ENCODE measurements at places on chromosomes 16 and 17.

- DNase-seq: no peak
Observed at GRCh38 chr17:44204441-44204882, 4.8 kb upstream of the ATXN7L3 start.

DNA sequence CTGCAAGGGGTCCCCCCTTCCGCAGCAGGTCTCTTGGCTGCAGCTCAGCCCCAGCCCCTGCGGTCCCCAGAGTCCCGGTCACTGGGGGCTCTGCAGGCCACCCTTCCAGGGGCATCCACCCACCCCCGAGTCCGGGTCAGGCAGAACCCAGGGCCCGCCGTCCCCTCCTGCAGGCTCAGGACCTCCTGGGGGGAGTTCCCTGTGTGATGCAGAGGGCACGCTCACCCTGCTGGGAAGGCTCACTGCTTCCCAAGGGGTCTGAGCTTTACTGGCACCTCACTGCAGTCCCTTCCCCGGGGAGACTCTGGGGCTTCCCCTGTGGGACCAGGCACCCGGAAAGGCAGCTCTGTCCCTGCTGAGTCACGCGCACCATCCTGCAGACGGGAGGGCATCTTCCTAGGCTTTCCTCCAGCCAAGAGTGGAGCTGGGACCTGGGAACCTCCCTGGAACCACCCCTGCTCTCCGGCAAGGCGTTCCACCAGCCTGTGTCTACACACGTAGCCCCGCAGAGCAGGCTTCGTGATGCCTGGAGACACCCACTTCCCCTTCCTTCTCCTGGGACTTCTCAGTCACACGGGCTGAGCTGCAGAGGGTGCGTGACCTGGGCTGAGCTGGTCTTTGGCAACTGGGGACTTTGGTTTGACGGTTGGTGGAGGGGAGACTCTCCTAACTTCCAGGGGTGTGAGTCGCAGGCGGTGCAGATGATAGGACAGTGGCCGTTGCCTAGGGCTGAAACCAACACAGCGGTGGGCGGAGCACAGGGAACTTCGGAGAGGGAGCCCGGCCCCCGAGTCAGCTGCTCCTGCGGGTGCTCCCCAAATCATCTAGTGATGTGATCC, 23.4 kb downstream of the SLC25A10 start:
- no peak for DNase-seq

DNA sequence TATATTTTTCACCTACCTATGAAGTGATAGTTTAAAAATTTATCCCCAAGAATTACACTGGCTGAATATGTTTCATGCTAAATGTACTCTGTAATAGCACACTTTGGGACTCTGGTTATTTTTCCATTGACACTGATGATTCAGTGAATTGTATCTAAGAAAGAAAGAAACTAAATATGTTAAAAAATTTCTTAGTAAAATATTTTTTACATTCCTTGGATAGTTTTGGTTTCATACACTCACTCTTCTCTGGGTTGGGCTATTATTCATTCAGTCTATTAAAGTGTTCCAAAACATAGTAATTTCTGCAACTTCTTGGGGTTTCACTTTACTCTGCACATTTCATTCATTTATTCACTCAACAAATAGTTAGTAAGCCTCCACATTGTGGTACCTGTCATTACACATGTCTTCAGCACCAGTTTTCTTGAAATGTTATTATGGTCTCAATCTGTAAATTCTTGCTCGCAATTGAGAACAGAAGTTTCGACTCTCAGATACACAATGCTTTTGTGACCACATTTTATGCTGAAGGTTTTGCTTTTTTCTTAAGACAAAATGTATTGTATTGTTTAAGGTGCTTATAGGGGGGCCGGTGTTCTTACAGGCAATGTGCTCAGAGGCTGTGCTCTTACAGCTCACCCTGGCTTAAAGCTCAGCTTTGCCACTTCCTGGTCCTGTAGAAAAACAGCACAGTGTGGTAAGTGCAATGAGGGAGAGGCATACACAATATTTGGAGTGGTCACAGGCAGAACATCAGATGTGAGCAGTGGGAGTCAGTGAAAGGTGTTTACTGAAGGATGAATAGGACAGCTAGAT, 17.4 kb downstream of the CNTNAP4 start:
- DNase-seq: no peak

DNA sequence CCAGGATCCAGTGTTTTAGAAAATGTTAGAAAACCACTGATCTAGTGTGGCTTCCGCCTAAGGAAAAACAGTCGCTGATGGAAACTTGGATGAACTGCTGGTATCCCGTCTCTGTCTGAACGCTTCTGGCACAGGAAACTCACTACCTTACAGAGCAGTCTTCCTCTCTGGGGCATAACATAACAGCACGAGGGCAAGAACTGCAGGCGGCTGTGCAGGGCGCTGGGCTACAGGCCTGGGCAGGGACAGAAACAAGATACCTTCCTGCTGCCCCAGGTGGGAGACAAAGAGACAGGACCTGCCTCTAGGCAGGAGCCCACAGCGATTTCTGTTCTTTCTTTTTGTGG, 10.5 kb downstream of the MXRA7 start:
- no peak for DNase-seq

DNA sequence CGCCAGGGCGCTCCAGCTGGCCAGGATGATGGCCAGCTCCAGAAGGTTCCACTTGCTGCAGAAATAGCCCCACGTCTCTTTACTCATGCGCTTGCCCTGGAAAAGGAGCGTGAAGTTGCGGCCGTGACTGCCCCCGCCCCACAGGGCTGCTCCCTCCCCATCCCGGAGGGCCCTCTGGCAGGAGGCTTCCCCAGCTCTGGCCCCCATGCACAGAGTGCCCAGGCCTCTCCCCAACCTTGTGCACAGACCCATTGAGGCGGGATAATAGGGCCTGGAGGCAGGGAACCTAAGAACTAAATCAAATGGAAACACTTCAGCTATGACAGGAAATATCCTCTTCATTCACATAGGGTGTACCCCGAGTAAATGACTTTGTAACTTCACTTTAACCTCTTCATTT, 21.2 kb upstream of the GCSH start:
- no peak for DNase-seq

DNA sequence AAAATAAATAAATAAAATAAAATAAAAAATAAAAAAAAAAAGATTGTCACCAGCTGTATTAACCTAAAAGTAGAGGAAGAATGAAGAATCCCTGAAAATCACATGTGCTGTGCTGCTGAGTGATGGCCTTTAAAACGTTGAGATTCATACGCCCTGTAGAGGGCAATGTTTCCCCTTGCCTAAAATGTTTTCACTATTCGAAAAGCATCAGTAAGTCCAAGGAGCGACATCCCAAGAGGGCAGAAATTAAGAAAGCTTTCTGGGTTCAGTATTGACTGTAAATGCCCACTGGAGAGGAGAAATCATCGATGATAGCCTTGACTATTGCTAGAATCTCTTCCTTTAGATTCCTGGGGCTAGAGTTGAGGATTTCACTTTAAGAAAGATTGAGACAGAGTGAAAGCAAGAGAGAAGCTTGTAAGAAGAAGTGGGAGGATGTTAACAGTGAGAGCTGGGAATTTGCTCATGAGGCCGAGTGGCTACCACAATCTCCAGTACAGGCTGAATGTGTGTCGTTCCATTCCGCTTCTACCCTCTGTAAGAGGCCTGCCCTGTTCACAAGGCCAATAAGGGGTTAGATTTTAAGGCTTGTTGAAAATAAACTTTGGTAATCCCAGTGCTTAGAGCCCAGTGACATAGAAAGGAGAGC, 170.8 kb upstream of the FAM20A start:
- DNase-seq: peak; percentile 58

GRCh38 chr17:79851461-79851817, 12.2 kb upstream of the CBX4 start:
- DNase-seq: no peak

DNA sequence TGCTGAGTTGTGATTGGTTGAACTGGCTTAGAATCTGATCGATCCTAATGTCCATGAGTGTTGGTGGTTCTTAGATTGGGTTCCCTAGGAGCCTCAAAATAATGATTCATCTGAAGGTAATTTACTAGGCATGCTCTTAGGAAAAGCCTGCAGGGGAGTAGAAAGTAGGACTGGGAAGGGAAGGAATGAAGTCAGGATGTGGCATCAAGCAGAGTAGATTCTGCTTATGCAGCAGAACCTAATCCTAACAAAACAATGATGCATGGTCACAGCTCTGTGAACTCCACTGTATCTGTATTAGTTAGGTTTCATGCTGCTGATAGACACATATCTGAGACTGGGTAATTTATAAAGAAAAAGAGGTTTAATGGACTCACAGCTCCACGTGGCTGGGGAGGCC, 132.5 kb downstream of the HS3ST2 start:
- DNase-seq: no peak

GRCh38 chr17:58995247-58995940, 111.3 kb downstream of the TRIM37 start:
- DNase-seq: no peak

DNA sequence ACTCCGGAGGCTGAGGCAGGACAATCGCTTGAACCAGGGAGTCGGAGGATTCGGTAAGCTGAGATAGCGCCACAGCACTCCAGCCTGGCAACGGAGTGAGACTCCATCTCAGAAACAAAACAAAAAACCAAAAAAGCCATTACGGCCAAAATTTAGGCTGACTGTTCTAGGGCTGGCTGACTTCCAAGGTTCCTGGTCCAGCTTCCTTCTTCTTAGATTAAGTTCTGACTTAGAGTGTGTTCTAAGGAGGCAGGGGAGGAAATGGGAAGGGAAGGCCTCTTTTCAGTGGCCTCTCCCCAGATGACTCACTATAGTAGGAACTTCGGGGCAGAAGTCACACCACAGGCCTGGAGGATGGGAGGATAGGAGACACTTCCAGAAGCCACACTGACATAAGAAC, 27.7 kb upstream of the CLEC18B start:
- no peak for DNase-seq

GRCh38 chr17:21425321-21425720, 49.2 kb downstream of the KCNJ12 start:
- no peak for DNase-seq

- no peak for DNase-seq
Observed at GRCh38 chr16:30748634-30749445, 615 bp downstream of the PHKG2 start.

GRCh38 chr16:25184771-25185170, 32.0 kb upstream of the AQP8 start:
- DNase-seq: no peak

- no peak for DNase-seq
Observed at GRCh38 chr17:51707216-51707615, 446.9 kb downstream of the UTP18 start.

GRCh38 chr17:40349477-40349894, 15.1 kb downstream of the GJD3 start:
- DNase-seq: no peak

GRCh38 chr16:47033176-47033575, 59.7 kb upstream of the DNAJA2 start:
- no peak for DNase-seq

DNA sequence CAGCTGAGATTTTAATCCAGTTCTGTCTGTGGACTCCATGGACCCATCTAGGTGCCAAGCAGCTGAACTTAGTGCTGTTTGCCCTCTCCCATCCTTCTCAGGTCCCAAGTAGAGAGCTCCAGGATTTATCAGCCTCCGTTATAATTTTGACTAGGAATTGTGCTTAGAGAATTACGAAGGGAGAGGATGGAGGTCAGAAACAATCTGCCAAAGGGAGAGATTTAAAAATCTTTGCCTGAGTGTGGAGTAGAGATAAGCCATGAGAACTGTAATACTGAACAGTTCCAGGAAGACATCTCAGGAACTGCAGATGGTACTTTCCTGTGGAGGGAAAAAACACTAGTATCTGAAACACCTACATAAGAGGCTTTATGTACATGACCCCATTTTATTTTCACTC, 27.0 kb downstream of the CEP95 start:
- no peak for DNase-seq

DNA sequence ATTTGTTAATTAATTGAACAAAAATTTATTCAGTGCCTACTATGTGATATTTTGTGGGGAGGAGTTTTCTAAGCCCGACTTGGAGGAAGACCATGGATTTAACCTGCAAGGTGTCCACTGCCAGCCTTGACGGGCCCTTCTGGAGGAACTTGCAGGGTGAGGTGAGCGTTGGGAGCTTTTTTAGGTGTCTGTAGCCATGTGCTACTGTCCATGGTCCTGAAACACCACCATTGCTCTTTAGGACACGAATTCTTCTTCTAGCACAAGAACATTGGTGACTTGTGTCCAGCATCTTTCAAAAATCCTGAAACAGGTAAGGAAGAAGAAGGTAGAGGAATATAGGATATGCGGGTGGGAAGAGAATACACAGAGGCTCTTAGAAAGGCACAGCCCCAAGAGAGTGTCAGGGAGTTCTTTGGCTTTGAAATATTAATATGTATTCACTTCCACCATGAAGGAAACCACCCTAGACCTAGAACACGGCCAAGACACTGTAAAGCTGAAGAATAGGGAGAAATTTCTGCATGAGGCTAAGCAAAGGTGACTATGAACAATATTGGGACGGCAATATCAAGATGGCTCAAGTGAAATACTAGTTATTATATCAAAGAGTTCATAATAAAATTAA, 27.9 kb upstream of the OR4D1 start:
- peak; percentile 18 for DNase-seq

- no peak for DNase-seq
Observed at GRCh38 chr17:50793007-50793406, 25.7 kb upstream of the ANKRD40CL start.

DNA sequence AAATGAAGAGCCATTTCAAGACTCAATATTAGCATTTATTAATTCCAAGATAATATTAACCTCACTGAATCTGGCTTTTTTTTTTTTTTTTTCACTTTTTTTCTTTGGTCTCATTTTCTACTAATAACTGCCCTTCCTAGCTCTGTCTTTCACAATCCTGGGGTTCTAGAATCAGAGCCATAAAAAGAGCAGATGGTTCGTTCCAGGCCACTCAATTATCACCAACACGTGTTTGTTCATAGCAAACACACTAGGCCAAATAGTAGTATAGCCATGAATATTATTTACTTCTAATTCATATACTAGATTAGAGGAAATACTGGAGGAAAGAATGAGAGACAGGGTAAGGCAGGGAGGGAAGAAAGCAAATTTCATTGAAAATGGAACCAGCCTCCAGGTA, 39.8 kb downstream of the TEX2 start:
- DNase-seq: no peak

DNA sequence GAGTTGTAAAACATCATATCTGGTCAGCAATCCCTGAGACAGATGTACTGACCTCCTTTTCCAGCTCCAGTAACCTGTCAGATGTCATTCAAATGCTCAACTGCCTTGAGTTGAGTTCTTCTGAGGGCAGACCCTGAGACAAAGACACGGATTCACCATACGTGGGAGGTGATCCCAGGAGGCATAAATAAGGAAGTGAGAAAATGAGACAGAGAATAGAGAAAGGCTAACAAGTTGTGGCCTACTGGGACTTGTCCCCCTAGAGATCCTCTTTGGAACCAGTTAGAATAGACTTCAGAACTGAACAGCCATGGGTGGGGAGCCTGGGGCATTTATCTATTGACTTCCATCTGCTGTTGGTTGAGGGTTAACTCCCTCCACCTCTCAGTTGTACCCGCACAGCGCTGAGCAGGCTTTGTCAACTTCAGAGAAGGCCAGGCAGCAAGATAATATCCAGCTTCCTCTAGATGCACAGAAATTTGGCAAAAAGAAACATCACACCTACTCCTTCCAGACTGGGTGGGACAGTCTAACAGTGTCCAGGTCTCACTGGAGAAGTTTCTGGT, 123.0 kb upstream of the DYNLRB2 start:
- DNase-seq: no peak

GRCh38 chr16:6557353-6558023, 775.2 kb upstream of the RBFOX1 start:
- no peak for DNase-seq

GRCh38 chr17:80428796-80429195, 13.8 kb downstream of the ENDOV start:
- DNase-seq: no peak

Data from amniotic stem cell (primary cell).